ENCODE measurements at places on chromosomes 4 and X.

DNA sequence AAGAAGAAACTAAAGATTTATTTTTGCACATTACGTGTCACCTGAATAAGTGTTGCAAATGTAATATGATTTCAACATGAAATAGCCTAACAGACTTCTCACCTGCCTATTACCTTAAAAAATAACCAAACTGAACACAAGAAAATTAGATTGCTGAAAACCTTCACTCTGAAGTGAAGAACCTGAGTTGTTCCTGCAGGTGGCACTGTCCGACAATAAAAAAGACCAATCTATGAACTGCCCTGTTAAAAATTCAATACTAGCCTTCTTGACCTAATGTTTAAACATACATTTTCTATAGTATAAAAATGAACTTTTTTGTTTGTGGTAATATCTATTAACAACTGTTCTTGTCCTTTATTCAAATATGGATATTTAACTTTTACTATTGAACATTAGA is 69.2 kb upstream of the PNPLA4 start:
- no peak for DNase-seq

GRCh38 chrX:111519215-111519614 is 7.8 kb downstream of the SERTM2 start:
- no peak for DNase-seq

DNA sequence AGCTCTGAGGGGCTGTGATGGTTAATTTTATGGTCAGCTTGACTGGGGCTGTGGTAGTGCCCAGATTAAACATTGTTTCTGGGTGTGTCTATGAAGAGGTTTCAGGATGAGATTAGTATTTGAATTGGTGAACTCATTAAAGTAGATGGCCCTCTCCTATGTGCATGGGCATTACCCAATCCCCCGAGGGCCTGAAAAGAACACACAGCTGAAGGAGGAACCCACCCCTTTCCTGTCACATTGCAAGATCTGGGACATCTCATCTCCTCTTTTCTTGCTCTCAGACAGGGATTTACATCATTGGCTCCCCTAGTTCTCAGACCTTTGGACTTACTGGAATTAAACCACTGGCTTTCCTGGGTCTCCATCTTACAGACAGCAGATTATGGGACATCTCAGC is 29.4 kb upstream of the NDP start:
- no peak for DNase-seq

GRCh38 chr4:164169591-164169990 is 584.3 kb upstream of the SMIM31 start:
- DNase-seq, result no peak

DNA sequence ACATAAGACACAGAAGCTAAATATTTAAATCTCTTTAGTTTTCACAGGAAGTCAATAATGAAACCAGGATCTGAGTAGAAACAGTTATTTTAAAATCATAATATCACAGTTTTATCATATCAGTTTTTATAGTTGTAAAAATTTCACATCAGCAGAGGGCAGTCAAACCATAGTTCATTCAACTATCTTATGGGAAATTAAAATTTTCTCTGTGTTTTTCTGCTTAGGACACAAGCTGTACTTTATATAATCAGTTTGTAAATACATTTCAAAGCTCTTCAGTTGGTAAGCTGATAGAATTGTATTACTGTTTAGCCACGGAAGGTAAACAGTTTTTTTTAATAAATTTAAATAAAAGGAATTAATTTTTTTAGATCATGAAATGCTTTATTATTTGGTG is 204.8 kb upstream of the NUDT6 start:
- no peak for DNase-seq

- no peak for DNase-seq
Measured at GRCh38 chrX:45422216-45422925, 221.7 kb upstream of the DIPK2B start.

- DNase-seq, result no peak
Measured at GRCh38 chrX:69144838-69145680, 20.2 kb downstream of the PJA1 start.

DNA sequence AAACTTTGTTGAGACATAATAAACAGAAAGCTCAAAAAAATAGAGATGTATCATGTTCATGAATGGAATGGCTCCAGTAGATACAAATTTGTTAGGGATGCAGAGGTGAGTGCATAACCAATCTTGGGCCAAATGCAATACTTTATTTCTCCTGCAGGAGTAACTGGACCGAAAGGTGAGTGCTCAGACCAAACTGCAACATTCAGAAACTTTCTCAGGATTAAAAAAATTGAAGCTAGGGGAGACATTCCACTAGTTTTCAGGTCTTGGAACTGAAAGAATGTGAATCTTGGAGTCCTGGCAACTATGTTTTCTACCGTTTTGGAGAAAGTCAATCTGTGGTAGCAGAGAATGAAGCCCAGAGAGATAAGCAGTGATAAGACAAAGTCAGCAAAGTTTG is 21.2 kb upstream of the LCORL start:
- no peak for DNase-seq

- no peak for DNase-seq
Measured at GRCh38 chrX:44967221-44967620, 94.2 kb downstream of the KDM6A start.

- DNase-seq, result no peak
Measured at GRCh38 chr4:10273030-10273429, 156.4 kb upstream of the WDR1 start.

GRCh38 chr4:125789023-125789422 is 474.3 kb downstream of the FAT4 start:
- DNase-seq, result no peak

DNA sequence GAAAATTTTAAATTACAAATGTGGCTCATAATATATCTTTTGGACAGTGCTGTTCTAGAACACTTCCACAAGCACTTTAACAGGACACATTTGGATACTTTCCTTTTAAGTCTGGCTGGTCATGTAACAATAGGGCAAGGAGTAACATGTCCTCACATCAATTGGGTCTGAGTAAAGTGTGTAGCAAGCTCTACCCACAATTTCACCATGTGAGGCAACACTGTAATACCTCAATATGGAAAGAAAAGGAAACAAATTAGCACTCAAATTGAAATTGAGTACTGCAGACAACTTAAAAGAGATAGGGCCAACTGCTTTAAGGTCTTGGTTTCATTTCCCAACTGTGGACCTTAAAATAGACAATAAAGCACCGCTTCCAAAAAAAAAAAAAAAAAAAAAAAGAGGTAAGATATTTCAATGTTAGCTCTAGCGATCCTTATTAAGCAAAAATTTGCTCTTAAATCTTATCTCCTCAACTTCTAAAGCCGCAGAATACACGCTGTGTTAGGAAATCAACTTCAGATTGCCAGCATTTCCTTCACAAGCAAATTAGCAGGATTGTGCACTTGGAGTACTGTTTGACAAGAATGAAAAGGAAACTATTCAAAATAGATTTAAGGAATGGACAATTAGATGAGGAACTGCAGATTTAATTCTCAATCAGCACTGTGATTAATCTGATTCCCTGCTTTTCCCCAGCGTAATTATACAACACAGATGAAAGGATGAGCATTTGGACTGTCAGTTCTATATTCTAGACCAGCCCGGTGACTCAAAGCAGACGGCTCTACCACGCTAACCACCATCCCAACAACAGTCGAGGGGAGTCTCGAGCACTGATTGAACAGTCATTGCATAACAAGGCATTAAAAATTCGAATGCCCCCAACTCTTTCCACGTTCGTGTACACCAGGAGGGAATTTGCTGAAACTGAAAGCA is 1.6 kb downstream of the CASK start:
- DNase-seq, result no peak

All from right lobe of liver (tissue), 6 donors.